ENCODE measurements at places on chromosomes 1 and 21. TPM values are rescaled to one million over a fixed set of nuclear protein-coding genes. Genes with fewer than 3 reads are reported as not detected.

DNAJC6 gene
- total RNA-seq, result 4.0 TPM

F3 gene
- total RNA-seq, result not detected

PTAFR gene
- total RNA-seq, result 0.99 TPM

CLCNKB gene
- not detected for total RNA-seq

SPRR4 gene
- total RNA-seq, result not detected

RGS18 gene
- 0.62 TPM for total RNA-seq

ANGPTL1 gene
- total RNA-seq, result not detected

PLA2G2C gene
- total RNA-seq, result not detected

IFT25 gene
- 81.6 TPM for total RNA-seq

SLC6A17 gene
- not detected for total RNA-seq

THEM5 gene
- total RNA-seq, result not detected

DYRK1A gene
- total RNA-seq, result 122 TPM

SESN2 gene
- 14.6 TPM for total RNA-seq

SH3D21 gene
- total RNA-seq, result 26.5 TPM

NHLH1 gene
- total RNA-seq, result 0.43 TPM

ERICH3 gene
- total RNA-seq, result not detected

GRCh38 chr1:30742963-30743559 lies 14.5 kb downstream of the LAPTM5 start:
- no peak for DNase-seq

DNA sequence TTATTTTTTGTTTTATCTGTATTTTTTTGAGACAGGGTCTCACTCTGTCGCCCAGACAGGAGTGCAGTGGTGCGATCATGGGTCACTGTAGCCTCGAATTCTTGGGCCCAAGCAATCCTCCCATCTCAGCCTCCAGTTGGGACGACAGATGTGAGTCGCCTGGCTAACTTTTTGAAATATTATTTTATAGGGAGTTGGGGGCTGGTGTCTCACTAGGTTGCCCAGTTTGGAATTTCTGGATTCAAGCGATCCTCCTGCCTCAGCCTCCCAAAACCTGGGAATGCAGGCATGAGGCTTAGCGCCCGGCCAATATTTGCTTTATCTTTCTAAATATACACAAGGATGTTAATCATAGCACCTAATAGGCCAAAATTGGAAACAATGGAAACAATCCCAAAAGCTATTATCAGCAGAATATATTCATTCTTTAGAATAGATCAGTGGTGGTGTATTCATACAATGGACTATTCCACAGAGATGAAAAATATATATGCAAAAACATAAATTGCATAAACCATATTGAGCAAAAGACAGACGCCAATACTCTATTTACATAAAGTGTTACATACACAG lies 55.9 kb downstream of the DAP3 start:
- DNase-seq, result no peak

GRCh38 chr1:109845658-109846057 lies 65.0 kb upstream of the CSF1 start:
- DNase-seq, result no peak

GRCh38 chr1:57959531-57960241 lies 535.8 kb upstream of the DAB1 start:
- DNase-seq, result no peak

DNA sequence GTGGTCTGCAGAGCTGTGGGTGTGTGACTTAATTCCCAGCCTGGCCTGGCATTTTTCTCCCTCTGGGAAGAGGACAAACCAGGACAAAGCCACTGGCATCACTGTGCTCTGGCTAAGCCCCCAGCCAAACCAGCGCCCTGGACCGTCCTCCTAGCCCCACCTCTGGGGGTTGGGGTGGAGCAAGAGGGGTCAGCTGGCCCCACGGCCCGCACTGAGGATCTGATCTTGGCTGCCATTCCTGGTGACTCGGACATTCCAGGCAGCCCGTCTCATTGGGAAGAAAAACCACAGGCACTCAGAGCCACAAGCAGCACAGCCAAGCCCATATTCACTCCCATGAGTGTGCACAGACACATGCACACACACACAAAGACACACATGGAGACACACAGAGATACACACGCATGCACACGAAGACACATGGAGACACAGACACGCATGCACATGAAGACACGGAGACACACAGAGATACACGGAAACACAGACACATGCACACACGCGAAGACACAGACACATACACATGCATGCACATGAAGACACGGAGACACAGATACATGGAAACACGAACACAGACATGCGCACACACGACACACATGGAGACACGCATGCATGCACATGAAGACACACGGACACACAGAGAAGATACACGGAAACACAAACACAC lies 2.3 kb upstream of the MXRA8 start:
- no peak for DNase-seq

- no peak for DNase-seq
Observed at GRCh38 chr1:147600119-147601111, 59.1 kb downstream of the BCL9 start.

- DNase-seq, result no peak
Observed at GRCh38 chr1:203524824-203525223, 30.9 kb downstream of the OPTC start.

DNA sequence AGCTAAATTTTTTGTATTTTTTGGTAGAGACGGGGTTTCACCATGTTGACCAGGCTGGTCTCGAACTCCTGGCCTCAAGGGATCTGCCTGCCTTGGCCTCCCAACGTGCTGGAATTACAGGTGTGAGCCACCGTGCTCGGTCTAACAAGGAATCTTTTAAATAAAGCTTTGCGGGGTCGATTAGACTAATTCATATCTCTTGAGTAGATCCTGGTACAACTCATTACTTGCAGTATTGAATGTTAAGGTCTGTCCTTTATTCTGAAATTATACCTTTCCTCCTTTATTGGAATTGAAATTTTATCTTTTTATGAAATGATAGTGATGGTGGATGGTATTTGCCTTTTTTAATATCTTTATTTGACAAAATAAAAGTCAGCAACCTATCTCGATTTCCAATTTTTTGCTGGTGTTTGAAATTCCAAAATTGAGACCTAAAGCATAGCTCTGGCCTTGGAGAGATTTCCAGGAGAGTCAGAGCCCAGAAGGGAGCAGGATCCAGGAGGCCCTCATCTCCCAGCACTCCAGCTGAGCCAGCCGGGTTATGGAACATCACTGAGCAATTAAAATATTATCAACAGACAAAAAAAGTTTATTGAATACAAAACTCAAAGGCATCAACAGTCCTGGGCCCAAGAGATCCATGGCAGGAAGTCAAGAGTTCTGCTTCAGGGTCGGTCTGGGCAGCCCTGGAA lies 4.7 kb downstream of the S100A2 start:
- DNase-seq, result no peak

GRCh38 chr21:45588086-45588825 lies 46.0 kb upstream of the SLC19A1 start:
- no peak for DNase-seq

- peak; percentile 87 for DNase-seq
Observed at GRCh38 chr21:42258150-42258884, 39.4 kb downstream of the ABCG1 start.

GRCh38 chr1:213657879-213658278 lies 329.9 kb upstream of the PROX1 start:
- DNase-seq, result no peak

DNA sequence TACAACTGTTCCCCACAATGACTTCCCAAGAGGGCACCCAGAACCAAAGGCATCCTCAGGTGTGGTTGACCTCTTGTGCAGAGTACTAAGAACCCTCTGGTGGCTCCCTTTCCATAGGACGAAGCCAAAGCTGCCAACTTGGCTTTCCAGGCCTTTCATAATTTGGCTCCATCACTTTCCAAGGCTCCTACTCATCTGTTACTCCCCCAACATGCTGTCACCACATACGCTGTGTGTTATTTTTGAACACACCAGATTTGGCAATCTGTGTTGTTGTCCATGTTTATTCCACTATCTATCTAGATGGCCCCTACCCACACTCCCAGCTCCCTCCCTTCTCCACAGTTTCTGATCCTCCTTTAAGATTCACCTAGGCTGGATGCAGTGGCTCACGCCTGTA lies 10.2 kb upstream of the NKAIN1 start:
- no peak for DNase-seq

DNA sequence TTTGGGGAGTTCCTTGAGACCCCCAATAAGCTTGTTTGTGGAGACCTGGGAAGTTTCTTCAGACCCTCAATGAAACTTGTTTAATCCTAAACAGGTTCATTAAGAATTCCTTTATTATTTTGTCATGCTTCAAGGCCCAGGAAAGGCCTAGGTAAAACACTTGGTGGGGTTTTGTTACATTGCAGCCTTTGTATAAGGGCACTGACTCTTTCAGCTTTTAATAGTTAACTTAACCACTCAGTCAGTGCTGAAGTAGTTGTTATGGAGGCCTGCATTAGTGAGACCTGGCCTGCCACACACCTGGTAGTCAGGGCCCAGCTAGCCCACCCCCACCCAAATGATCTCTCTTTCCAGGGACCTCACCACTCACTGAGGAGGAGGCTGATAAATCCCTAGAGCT lies 103.7 kb downstream of the FCRL5 start:
- DNase-seq, result no peak

GRCh38 chr1:59136541-59137275 lies 160.2 kb upstream of the FGGY start:
- no peak for DNase-seq

DNA sequence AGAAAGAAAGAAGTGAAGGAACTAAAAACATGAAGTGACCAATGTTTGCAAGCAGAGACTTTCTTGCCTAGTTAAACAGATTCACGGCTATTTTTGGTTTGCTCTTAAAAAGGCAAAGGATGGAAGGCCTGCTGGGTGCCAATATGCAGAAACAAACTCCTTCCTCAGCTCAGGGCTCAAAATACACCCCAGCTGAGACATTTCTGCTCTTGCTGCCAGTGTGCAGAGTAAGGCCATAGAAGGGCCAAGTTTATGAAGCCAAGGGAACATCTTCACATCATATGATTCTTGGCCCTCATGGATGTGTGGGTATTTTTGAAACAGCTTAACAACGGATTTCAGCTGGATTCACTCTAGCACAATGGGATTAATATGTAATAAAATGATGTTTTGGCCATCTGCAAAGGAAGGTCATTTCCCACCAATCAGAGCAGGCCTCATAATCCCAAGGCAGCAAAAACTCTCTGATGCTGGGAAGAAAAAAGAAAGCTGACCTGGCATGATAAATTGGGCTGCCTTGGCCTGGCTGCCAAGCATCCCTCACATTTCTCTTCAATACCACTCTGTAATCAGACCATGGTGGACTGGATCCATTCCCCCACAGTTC lies 70.7 kb downstream of the CAPZB start:
- no peak for DNase-seq

- DNase-seq, result peak; percentile 68
Observed at GRCh38 chr1:28329395-28330153, 734 bp downstream of the MED18 start.

DNA sequence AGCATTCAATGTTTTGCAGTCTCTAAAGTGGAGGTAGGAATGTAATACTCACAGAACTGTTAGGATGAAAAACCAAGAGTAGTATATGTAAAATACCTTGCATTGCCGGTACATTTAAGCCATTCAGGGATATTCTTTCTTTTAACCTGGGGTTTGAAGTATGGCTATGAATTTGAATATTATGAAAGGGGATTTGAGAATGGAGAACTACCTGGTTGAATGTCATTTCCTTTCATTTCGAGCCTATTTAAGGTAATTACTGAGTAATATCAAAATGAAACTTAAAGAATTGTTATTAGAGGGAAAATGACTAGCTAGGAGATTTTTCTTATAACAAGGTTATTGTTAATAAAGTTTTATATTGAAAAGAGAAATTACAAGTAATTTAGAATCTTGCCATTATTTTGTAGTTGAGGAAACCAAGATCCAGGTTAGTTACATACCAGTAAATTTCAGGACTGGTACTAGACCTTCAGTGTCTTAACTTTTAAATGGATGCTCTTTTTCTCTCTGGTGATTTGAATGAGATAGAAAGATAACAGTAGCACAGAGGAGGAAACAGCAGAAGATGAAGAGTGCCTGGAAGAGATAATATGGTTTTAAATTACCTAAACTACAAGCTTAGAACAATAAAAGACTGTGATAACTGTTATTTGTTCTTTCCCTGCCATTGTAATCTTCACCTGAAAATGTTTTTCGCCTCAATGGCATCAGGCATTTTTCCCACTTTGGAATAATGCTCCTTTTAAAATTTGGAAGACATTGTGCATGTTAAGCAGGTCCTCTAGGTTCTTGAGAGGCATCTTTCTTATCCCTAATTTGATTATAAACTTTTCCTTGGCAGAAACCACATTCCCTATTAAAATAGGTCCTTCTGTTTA lies 103.2 kb downstream of the PKN2 start:
- no peak for DNase-seq
